GM12878 (cell line): ENCODE measurements at places on chromosomes 2 and 18.
A peak's percentile ranks its signal among the peaks of the same experiment; 100 is the strongest.

- no peak for DNase-seq
These were observed 113.7 kb downstream of the BARD1 start for GRCh38 chr2:214695789-214696188.

DNA sequence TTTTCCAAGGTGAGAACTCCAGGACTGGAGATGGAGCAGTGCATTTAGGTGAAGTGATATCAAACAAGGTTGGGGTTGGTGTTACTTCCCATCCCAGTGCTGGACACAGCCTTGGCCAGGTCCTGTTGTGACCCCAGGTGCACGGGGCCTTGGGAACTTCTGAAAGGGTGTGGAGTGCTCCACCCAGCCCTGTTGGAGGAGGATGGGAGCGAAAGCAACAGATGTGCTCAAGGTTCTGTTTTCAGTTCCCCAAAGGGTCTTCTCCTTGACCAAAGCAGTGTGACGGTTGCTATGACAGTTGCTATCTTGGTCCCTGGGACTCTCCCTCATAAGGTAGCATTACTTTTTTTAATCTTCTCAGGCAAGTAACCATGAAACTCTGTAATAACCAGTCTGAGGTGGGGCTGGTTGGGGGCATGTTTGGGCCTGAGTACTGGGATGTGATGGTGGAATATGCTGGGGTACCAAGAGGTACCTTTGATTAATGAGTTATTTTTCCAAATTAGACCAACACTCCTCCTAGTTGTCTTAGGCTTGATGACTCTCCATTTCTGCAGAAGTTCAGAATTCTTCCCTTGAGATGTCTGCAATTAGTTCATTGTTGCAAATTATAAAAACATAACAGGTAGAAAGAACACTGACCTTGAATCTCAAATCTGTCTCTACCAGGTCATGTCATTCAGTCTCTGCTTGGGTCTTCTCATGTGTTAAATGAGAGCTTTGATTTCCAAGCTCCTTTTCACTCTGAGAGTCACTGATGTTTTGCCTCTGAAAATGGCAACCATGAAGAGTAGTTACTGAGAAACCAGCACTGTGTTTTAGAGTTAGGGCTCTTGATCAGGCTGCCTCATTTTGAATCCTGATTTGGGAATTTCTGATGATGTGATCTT lies 154.5 kb downstream of the RPIA start:
- no peak for DNase-seq

DNA sequence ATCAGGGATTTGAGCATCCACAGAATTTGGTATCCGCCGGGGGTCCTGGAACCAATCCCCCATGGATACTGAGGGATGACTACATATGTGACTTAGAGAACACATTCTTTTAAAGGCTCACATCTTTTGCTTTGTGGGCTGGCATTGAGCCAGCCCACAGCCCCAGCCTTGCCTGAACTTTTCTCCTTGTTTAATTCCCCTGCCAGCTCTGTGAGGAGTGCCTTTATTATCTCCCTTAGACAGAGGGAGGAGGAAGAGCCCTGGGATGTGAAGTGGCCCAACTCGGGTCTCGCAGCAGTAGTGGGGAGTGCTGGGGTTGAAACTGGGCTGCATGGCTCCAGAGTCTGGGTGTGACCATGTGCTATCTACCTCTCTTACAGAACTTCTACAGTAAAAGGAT lies 7.6 kb downstream of the TTC39C start:
- no peak for DNase-seq

DNA sequence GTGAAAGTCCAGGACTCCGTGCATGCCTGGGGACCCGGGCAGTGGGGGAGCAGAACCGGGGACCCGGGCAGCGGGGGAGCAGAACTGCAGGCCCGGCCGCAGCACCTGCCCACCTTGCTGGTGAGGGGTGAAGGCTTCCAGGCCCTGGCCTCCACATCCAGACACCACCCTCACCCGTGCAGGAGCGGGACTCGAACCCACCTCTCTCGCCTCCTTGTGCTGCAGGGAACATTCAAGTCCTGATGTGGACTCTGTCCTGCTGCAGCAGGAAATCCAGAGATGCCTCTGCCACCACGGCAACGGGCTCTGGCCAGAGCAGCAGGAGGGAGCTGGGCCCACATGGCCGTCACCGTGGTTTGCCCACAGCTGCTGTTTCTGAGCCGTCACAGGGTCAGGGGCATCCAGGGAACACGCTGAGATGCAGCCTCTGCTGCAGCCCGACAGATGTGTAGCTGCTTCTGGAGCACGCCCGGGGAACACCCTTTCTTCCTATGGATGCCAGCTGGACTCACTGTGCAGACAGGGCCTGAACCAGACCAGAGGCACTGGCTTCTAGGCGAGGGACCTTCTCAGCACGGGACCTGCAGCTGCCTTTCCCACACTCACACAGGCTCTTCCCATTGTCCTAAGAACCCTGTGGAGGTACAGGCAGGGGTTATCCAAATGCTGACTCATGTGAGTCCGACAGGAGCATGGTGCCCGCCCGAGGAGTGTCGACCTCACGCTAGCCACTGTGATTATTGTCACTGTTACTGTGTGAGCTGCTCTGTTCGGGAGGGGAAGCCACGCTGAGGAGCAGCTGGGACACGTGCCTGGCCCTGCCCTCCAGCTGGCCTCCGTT lies 89.2 kb upstream of the CTDP1 start:
- DNase-seq, result no peak

GRCh38 chr2:160516547-160517365 lies 23.1 kb upstream of the RBMS1 start:
- DNase-seq, result no peak

DNA sequence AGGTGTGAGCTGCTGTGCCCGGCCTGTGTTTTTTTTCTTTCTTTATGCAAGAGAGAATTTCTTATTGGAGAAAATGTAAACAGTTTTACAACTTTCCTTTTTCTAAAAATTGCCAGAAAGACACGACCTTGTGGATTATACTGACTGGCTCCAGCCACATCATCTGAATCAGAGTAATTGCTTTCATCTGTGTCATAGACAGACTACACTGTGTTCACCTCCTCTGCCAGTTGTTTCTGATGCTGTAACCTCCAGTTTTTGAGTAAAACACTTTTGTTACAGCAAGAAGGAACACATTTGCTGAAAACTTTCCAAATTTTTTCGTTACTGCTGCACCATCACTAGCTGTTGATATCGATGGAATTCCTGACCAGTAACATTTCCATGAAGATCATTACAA lies 43.9 kb upstream of the PLEKHM3 start:
- no peak for DNase-seq

DNA sequence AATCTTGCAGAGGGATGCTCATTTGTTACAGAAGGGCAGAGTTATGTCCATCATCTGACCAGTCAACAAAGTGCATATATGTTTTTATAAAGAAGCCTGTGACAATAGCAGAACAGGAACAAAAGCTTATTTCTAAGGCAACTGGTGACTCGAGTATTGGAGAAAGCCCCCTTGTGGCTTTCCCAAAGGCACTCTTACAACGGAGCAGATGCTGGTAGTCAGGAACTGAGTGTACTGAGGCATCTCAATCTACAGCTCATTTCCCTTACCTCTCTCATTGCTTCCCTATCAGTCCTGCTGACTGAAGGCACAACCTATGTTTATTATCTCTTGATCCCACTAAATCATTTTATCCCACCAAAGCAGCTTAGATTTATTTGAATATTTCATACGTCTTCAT lies 557.1 kb upstream of the CHAC2 start:
- no peak for DNase-seq

GRCh38 chr2:160752475-160753330 lies 259.1 kb upstream of the RBMS1 start:
- no peak for DNase-seq

DNA sequence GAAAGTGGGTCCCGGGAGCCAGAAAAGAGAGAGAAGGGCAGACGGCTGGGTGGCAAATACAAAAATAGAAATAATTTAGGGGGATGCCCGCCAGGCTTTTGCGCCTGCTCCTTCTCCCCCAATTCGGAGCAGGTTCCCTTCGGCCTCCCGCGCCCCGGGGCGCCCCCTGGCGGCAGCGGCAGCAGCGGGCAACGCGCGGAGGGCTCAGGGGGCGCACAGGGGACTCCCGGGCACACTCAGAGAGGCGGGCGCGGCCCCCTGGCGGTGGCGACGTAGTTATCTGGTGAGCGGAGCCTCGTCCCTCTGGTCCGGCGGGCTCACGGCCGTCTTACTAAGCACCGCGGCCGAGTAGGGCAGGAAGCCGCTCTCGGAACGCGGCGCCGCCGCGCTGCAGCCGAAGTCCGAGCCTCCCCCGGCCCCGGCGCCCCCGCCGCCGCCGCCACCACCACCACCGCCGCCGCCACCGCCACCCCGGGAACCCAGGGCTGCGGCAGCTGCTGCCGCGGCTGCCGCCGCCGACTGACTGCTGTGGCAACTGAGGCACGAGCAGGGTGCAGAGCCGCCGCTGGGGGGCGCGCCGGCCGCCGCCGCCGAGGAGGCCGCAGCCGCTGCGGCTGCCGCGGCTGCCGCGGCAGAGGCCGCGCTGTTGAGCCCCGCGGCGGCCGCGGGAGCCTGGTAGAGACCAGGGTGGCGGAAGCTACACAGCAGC lies 3.8 kb downstream of the EVX2 start:
- DNase-seq, result no peak

DNA sequence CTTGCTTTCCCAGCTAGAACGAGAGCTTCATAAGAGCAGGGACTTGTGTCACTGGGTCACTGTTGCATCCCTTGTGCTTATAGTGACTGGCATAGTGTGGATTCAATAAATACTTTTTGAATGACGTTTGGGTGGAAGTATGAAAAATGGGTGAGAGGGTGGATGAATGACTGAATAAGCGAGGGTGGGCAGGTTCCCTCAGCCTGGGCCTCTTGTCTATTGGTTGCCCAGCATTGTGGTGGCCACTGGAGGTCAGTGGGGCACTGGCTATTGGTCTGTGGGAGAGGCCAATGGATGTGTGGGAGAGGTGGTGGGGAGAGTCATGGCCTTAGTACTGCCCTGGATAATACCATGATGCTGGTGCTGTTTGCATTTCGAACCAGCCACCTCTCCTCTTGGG lies 93.8 kb upstream of the SKOR2 start:
- no peak for DNase-seq

DNA sequence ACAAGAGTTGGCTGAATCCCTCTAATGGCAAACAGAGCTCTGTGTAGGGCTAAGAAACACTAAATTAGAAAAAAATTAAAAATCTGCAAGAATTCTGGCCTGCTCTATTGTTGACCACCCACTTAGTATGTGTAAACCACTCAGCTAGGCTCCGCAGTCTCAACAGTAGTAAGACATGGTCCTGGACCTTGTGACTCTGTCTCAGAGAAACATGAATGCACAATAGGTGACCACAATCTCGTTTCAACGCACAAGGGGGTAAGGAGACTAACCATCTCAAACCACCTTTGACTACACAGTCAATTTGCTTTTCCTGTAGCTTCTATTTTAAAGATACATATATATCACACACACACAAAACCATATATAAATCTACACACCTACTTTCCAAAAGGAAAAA lies 16.5 kb downstream of the SEPTIN10 start:
- DNase-seq, result peak; percentile 51

DNA sequence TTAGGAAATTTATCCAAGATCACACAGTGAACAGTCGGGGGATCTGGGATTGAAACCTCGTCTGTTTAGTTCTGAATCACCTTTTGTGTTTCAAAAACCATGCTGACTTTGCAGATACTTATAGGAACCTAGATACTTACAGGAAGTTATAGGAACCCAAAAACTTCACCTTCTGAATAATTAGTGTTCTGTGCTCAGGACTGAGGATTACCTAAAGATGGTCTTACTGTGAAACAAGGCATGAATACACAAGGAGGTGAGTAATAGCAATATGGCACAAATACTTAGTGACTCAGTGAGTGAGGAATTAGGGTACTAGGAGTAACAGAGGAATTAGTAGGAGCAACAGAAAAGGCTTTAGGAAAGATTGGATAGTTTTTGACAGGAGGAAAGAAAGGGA lies 145.5 kb downstream of the LRATD1 start:
- no peak for DNase-seq

DNA sequence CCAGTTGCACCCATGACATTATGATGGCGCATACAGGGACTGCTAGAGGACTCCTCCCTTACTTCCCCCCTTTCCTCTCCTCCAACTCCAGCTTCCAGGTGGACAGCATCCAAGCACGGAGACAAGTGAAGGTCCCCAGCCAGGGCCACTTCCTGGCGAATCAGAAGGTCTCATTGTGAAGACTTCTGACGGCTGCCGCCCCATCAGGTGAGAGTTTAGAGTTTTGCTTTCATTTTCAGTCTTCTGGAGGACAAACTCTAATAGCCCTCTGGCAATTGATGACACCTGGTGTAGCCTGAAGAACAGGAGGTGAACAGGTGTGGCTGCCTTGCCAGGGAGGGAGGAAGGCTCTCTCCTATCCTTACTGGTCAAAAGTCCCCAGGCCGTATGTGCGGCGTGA lies 77.3 kb upstream of the KCNH7 start:
- DNase-seq, result no peak

GRCh38 chr2:174248998-174249592 lies 763 bp upstream of the OLA1 start:
- DNase-seq, result no peak

- DNase-seq, result no peak
These were observed 1304.9 kb downstream of the DSC3 start for GRCh38 chr18:29737620-29738019.

DNA sequence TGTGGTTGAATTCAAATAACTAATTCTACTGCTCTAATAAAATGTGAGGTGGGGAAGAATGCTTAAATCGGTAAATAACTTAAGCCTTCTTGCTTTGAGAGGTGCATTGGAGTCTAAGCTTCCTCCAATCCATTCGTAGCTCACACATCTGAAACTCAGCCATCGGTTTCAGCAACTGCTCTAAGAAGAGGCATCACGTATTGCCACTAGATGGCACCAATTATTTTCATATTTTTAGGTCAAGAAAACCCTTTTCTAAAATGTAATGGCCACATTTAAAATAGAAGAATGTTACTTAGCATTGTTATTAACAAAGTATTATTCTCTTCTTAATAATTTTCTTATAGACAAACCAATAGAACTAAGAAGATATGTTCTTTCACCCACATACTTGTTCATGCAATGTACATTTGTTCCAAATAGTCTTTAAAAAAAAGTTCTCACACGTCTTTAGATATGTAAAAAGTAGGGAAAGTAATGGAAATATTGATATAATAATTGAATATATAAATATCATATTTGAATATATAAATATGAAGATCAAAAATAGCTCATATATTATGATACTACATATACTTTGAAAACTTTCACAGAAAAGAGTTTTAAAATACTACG lies 229.8 kb downstream of the CCDC178 start:
- no peak for DNase-seq

DNA sequence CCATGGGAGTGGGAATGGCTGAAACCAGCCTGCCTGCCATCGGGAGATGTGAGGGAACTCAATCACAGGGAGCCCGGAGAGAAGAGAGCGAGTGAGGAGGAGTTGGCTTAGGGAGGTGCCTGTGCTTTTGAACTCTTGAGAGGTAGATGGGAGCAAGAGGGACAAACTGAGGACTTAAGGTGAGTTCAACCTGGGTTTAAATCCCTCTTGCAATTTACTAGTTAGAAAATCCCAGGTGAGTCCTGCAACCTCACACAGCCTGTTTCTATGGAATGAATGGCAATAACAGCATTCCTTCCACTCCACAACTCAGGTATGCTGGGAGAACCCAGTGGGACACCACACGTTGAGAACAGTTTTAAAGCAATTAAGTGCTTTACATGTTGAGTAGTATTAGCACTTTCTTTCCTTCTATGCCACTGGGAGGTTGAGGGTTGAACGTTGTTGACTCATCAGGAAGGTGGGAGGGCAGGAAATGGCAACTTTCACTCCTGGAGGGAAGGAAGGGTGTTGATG lies 57.3 kb downstream of the VIT start:
- DNase-seq, result no peak

- DNase-seq, result no peak
These were observed 7.7 kb upstream of the NFATC1 start for GRCh38 chr18:79388043-79388442.
